A549 treated with dexamethasone at 1 μM for 4 hours (cell line): ENCODE measurements at places on chromosomes 7 and 10. TPM values are rescaled to one million over a fixed set of nuclear protein-coding genes. Genes with fewer than 3 reads are reported as not detected.

Gene BAIAP2L1
- total RNA-seq: 37.4 to 44.4 TPM (median 40.9 TPM) in 5 replicates

Gene NPFFR1
- total RNA-seq: 0.01 to 0.02 TPM (median 0.01 TPM) in 4 of 5 replicates, not detected in the other

Gene INHBA
- total RNA-seq: 0.21 to 0.53 TPM (median 0.39 TPM) in 5 replicates

Gene KIN
- total RNA-seq: 13.3 to 17.2 TPM (median 14.5 TPM) in 5 replicates

Gene ZNF438
- 1.9 to 2.2 TPM (median 2.1 TPM) in 5 replicates for total RNA-seq

Gene GNA12
- total RNA-seq: 33.2 to 46.1 TPM (median 43.7 TPM) in 5 replicates

Gene MACC1
- not detected in 5 replicates for total RNA-seq

Gene OPN1SW
- not detected in 5 replicates for total RNA-seq

Gene SFMBT2
- 5.4 to 8.8 TPM (median 7.8 TPM) in 5 replicates for total RNA-seq

Gene CCDC146
- total RNA-seq: 0.40 to 0.88 TPM (median 0.60 TPM) in 5 replicates

Gene TAS2R41
- total RNA-seq: not detected in 5 replicates

Gene CLRN3
- total RNA-seq: 0.07 TPM in 1 of 5 replicates, not detected in the others
